Neural progenitor cell (in vitro differentiated cells): ENCODE measurements at places on chromosomes 11 and 22. TPM values are rescaled to one million over a fixed set of nuclear protein-coding genes. Genes with fewer than 3 reads are reported as not detected.

GRCh38 chr11:102254047-102254446 lies 63.2 kb upstream of the BIRC3 start:
- H3K27ac ChIP-seq, result no peak overlapping the region
- H3K4me3 ChIP-seq, result no peak overlapping the region
- no peaks in the 10 kb centered on the region for H3K27me3 ChIP-seq

GRCh38 chr11:128828350-128828749 lies 38.7 kb downstream of the KCNJ1 start:
- no peak for DNase-seq
- no peak overlapping the region for H3K4me3 ChIP-seq
- no peak overlapping the region for H3K27ac ChIP-seq
- no peaks in the 10 kb centered on the region for H3K27me3 ChIP-seq

DNA sequence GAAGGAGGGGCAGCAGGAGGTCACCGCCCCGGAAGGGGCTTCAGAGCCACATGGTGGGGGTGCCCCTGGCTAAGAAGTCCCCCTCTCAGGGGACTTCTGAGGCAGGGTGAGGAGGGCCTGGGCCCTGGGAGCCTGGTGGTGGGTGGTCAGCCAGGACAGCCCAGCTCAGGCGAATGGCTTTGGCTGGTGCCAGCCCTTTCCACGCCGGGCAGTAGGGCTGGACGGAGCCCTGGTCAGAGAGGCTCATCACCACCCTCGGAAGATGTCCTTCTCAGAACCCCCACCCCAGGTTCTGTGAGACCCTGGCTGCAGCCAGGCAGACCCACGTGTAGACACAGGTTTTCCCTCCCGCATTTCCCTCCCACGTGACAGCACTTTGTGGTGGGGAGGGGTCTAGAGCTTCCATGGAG lies 35.9 kb downstream of the OSBPL5 start:
- H3K36me3 ChIP-seq, result no peaks in the 10 kb centered on the region
- no peak overlapping the region for H3K27ac ChIP-seq
- no peak overlapping the region for H3K4me3 ChIP-seq
- no peaks in the 10 kb centered on the region for H3K27me3 ChIP-seq
- no peak for DNase-seq

DNA sequence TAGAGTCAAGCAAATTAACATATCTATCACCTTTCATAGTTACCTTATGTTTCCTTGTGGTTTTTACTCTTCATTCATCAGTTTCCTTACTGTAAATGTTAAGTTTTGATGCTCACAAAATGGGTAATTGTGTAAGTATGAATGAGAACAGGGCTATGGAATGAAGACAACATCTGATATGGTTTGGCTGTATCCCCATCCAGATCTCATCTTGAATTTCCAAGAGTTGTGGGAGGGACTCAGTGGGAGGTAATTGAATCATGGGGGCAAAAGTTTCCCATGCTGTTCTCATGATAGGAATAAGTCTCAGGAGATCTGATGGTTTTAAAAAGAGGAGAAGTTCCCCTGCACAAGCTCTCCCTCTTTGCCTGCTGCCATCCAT lies 107.6 kb downstream of the CCDC34 start:
- H3K27me3 ChIP-seq, result no peaks in the 10 kb centered on the region
- peaks cover 11% of the 10 kb centered on the region for H3K4me1 ChIP-seq
- no peak overlapping the region for H3K4me3 ChIP-seq
- H3K27ac ChIP-seq, result no peak overlapping the region

- H3K36me3 ChIP-seq, result no peaks in the 10 kb centered on the region
- peaks cover 18% of the 10 kb centered on the region for H3K4me1 ChIP-seq
- no peak overlapping the region for H3K4me3 ChIP-seq
Measured at GRCh38 chr11:4074266-4074665, 20.3 kb upstream of the RRM1 start.

DNA sequence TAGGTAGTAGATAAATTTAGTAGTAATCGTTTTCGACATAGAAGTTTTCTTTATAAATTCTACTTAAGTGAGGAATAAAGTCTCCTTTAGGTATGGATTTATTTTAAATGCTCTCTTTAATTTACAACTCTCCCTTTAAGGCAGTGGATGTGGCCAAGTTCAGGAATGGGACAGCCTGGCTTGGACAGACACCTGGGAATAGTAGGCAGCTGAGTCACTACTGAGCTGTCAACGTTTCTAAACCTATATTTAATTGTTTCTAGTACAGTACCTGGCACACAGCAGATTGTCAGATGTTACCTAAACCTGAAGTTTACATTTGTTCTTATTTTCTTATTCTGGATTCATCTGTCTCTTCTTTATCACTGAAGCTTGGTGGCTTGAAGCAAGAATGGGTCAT lies 85.1 kb downstream of the DEPDC5 start:
- no peak for DNase-seq
- H3K4me1 ChIP-seq, result no peaks in the 10 kb centered on the region
- H3K4me3 ChIP-seq, result no peak overlapping the region

- H3K4me1 ChIP-seq, result peaks cover 10% of the 10 kb centered on the region
- no peak for DNase-seq
- H3K27ac ChIP-seq, result no peak overlapping the region
- H3K4me3 ChIP-seq, result no peak overlapping the region
- no peaks in the 10 kb centered on the region for H3K27me3 ChIP-seq
- no peaks in the 10 kb centered on the region for H3K36me3 ChIP-seq
Measured at GRCh38 chr11:86706338-86707131, 34.1 kb upstream of the ME3 start.

DNA sequence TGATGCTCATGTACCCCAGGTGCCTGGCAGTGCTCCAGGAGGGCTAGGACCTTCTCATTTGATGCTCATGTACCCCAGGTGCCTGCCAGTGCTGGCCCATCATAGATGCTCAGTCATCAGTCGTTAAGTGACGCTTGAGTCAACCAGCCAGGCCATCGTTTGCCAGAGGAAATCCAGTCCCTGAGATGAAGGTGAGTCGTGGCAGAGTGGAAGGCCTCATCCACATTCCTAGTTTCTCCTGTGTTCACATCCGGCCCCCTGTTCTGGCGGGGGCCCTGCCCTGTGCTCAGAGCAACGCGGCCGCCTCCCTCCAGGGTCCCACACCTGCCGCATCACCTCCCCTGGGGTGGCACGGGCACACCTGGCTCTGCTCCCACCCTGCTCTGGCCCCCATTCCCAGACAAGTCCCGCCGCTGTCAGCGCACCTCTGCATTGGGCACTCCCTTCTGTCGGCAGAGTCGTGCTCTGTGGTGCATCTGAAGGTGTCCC lies 279.9 kb downstream of the BRD1 start:
- peaks cover 6% of the 10 kb centered on the region for H3K4me1 ChIP-seq
- no peaks in the 10 kb centered on the region for H3K27me3 ChIP-seq
- H3K36me3 ChIP-seq, result no peaks in the 10 kb centered on the region
- DNase-seq, result no peak
- H3K4me3 ChIP-seq, result no peak overlapping the region

DNA sequence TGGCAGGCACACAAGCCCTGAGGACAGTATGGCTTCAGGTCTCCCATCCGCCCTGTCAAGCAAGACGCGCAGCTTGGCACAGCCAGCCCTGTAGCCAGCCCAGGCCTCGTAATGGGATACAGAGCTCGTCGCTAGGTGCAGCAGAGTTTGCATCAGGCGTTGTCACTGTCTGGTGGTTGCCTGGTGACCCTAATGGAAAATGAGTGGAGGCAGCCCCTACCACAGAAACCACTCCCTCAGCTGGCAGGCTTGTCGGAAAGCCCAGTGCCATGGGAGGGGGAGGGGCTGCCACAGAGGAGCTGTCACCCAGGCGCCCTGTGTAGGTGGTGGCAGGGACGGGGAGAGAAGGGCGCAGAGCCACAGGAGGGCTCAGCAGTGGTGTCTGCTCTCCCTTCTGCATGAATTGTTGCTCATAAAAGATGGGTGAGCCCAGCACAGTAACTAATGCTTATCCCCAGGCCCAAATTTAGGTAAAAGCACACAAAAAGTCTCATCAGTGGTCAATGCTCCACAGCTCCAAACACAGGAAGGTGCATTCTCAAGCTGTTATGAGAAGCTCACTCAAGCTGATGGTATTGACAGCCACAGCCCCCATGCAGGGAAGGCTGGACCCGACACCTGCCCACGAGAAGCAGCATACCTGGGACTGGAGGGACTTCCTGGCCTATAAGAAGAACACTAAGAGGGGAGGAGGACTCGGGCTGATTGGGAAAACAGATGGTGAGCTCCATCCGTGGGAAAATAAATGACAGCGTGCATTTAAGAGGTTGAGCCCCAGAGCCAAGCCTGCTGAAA lies 164.6 kb downstream of the ETS1 start:
- H3K36me3 ChIP-seq, result no peaks in the 10 kb centered on the region
- H3K27ac ChIP-seq, result no peak overlapping the region
- DNase-seq, result peak; percentile 13
- no peaks in the 10 kb centered on the region for H3K27me3 ChIP-seq
- H3K4me3 ChIP-seq, result no peak overlapping the region

- no peak for DNase-seq
- no peaks in the 10 kb centered on the region for H3K4me1 ChIP-seq
- H3K4me3 ChIP-seq, result no peak overlapping the region
- H3K27ac ChIP-seq, result no peak overlapping the region
- no peaks in the 10 kb centered on the region for H3K36me3 ChIP-seq
Measured at GRCh38 chr11:121767433-121767832, 314.7 kb upstream of the SORL1-AS1 start.

DNA sequence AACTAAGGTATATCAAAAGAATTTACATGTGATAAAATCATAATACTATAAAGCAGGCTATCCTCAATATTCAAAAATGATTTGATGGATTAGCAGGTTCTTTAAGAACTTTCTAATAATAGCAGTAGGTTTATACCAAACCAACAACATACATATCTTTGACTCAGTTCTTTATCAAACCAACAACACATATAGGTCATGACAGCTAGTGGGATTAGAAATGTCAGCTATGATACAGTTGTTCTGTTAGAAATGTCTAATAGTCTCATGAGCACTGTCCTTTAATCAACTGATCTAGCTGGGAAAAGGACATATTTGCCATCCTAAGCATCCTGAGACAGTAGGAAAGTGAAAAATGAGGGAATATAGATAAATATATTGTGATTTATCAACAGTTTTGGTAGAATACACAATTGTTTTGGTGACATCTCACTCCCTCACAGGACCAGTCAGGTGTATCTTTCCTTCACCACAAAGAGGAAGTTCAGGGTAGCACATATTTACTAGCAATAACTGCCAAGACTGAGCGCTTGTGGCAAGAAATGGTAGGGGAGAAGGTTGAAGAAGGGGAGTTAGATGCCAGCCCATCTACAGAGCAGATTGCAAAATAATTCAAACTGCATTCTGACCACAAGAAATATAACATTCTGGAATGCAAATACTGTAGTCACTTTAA lies 90.8 kb upstream of the APOA1 start:
- no peaks in the 10 kb centered on the region for H3K27me3 ChIP-seq
- peaks cover 15% of the 10 kb centered on the region for H3K4me1 ChIP-seq
- no peak overlapping the region for H3K27ac ChIP-seq
- no peaks in the 10 kb centered on the region for H3K36me3 ChIP-seq

GRCh38 chr11:22666688-22667439 lies 453 bp downstream of the GAS2 start:
- DNase-seq, result peak; percentile 78
- H3K4me1 ChIP-seq, result peaks cover 16% of the 10 kb centered on the region
- peak overlapping the region; percentile 65 for H3K4me3 ChIP-seq
- H3K27me3 ChIP-seq, result peaks cover 66% of the 10 kb centered on the region
- H3K36me3 ChIP-seq, result no peaks in the 10 kb centered on the region

GRCh38 chr11:36683818-36684217 lies 85.8 kb upstream of the RAG2 start:
- H3K36me3 ChIP-seq, result no peaks in the 10 kb centered on the region
- no peak overlapping the region for H3K27ac ChIP-seq
- H3K27me3 ChIP-seq, result no peaks in the 10 kb centered on the region

GRCh38 chr22:21047730-21048129 lies 2.0 kb downstream of the LRRC74B start:
- H3K27ac ChIP-seq, result no peak overlapping the region
- H3K4me1 ChIP-seq, result peaks cover 8% of the 10 kb centered on the region
- H3K27me3 ChIP-seq, result peaks cover 20% of the 10 kb centered on the region
- no peak overlapping the region for H3K4me3 ChIP-seq
- no peaks in the 10 kb centered on the region for H3K36me3 ChIP-seq

GRCh38 chr11:127274328-127274676 lies 273.7 kb upstream of the KIRREL3 start:
- H3K27ac ChIP-seq, result no peak overlapping the region
- no peak for DNase-seq
- H3K4me3 ChIP-seq, result no peak overlapping the region

GRCh38 chr11:112211536-112211935 lies 14.7 kb upstream of the PTS start:
- H3K4me3 ChIP-seq, result no peak overlapping the region
- no peak for DNase-seq
- H3K27ac ChIP-seq, result no peak overlapping the region
- H3K36me3 ChIP-seq, result no peaks in the 10 kb centered on the region

- no peaks in the 10 kb centered on the region for H3K36me3 ChIP-seq
- no peak overlapping the region for H3K4me3 ChIP-seq
- H3K4me1 ChIP-seq, result peaks cover 7% of the 10 kb centered on the region
- no peak overlapping the region for H3K27ac ChIP-seq
- peaks cover 4% of the 10 kb centered on the region for H3K27me3 ChIP-seq
Measured at GRCh38 chr22:39960791-39961746, 872 bp downstream of the TMA7B start.

- peaks cover 5% of the 10 kb centered on the region for H3K4me1 ChIP-seq
- DNase-seq, result peak; percentile 73
- H3K4me3 ChIP-seq, result peak overlapping the region; percentile 58
- H3K27ac ChIP-seq, result no peak overlapping the region
- no peaks in the 10 kb centered on the region for H3K36me3 ChIP-seq
Measured at GRCh38 chr22:30541961-30542810, 4.4 kb downstream of the SEC14L6 start.

GRCh38 chr11:3131330-3131941 lies 33.7 kb downstream of the OSBPL5 start:
- peaks cover 18% of the 10 kb centered on the region for H3K4me1 ChIP-seq
- no peaks in the 10 kb centered on the region for H3K36me3 ChIP-seq
- H3K27ac ChIP-seq, result no peak overlapping the region
- no peaks in the 10 kb centered on the region for H3K27me3 ChIP-seq
- H3K4me3 ChIP-seq, result no peak overlapping the region
- DNase-seq, result no peak

DNA sequence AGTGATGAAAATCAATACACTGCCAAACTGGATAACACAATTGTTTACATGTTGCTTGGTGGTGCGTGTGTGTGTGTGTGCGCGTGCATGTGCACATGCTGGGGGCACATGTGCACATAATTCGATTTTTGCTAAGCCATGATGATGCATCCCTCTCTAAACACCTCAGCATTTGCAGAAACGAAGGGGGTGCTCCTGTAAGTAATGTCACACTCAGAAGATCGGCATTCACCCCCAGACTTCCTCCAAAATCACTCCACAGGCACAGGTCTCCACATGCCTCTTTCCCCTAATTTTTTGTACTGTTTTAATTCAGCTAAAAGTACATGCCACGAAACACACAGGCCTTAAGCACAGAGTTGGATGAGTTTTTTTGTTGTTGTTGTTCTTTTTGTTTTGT lies 341.5 kb downstream of the SHANK2 start:
- H3K27ac ChIP-seq, result no peak overlapping the region
- no peaks in the 10 kb centered on the region for H3K36me3 ChIP-seq
- peaks cover 45% of the 10 kb centered on the region for H3K4me1 ChIP-seq
- no peak for DNase-seq

The GUCY1A2 gene
- total RNA-seq, result 0.54 and 0.56 TPM in 2 replicates

The CECR2 gene
- 67.8 and 72.8 TPM in 2 replicates for total RNA-seq

The HORMAD2 gene
- not detected in 2 replicates for total RNA-seq

The MYEOV gene
- total RNA-seq, result not detected in 2 replicates

The MACROD1 gene
- total RNA-seq, result 11.9 and 27.8 TPM in 2 replicates

The OR6X1 gene
- not detected in 2 replicates for total RNA-seq

The MPEG1 gene
- total RNA-seq, result not detected in 2 replicates

The NFAM1 gene
- total RNA-seq, result 0.19 and 0.40 TPM in 2 replicates
